ENCODE measurements at places on chromosomes 12 and 14. TPM values are rescaled to one million over a fixed set of nuclear protein-coding genes. Genes with fewer than 3 reads are reported as not detected.

LAG3 gene
- 0.15 TPM for total RNA-seq

TAS2R50 gene
- 6.8 TPM for total RNA-seq

TAS2R9 gene
- not detected for total RNA-seq

SLC8A3 gene
- total RNA-seq, result under 0.01 TPM

TMEM19 gene
- 29.1 TPM for total RNA-seq

NTF3 gene
- 0.50 TPM for total RNA-seq

TCL1A gene
- total RNA-seq, result not detected

RD3L gene
- not detected for total RNA-seq

ACSS3 gene
- total RNA-seq, result 19.8 TPM

KRT81 gene
- 0.15 TPM for total RNA-seq

LLPH gene
- total RNA-seq, result 4.5 TPM

DTX3 gene
- 16.9 TPM for total RNA-seq

SAV1 gene
- 50.0 TPM for total RNA-seq

ATP6V1D gene
- total RNA-seq, result 86.3 TPM

PMEL gene
- total RNA-seq, result 0.33 TPM

CYP46A1 gene
- total RNA-seq, result 0.29 TPM

BEST3 gene
- not detected for total RNA-seq

RNU4-1 gene
- under 0.01 TPM for total RNA-seq

PPP1R36 gene
- total RNA-seq, result not detected

KRT75 gene
- not detected for total RNA-seq

NCKAP5L gene
- 22.3 TPM for total RNA-seq

CLEC1A gene
- total RNA-seq, result not detected

FOXA1 gene
- 0.15 TPM for total RNA-seq

RIN3 gene
- total RNA-seq, result 8.8 TPM

GPR84 gene
- total RNA-seq, result not detected

GPRC5D gene
- total RNA-seq, result not detected

B4GALNT1 gene
- total RNA-seq, result 1.3 TPM

SMCO2 gene
- 0.17 TPM for total RNA-seq

BIN2 gene
- not detected for total RNA-seq

KLRK1 gene
- 0.29 TPM for total RNA-seq

CISTR gene
- not detected for total RNA-seq

TRHDE gene
- total RNA-seq, result 42.5 TPM

KRT72 gene
- total RNA-seq, result not detected

CELA1 gene
- not detected for total RNA-seq

TMTC2 gene
- total RNA-seq, result 12.4 TPM

All from smooth muscle cell of trachea (primary cell).